ENCODE measurements at places on chromosomes 4 and X.

DNA sequence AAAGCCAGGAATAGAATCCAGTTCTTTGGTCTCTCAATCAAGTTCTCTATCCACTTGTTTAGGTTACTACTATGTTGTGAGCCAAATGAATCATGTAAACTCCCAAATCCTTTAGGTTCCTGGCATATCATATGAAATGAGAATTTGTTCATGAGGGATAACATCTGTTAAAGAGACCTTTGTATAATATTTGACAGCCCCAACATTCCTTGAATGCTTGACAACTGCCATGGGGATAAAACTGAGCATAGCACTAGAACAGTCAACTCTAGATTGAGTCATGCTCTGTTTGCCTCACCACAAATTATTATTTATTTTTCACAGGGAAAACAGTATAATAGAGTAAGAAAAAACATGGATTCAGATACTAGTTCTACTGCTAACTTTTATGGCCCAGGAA lies 93.3 kb downstream of the NAA11 start:
- no peak for DNase-seq

DNA sequence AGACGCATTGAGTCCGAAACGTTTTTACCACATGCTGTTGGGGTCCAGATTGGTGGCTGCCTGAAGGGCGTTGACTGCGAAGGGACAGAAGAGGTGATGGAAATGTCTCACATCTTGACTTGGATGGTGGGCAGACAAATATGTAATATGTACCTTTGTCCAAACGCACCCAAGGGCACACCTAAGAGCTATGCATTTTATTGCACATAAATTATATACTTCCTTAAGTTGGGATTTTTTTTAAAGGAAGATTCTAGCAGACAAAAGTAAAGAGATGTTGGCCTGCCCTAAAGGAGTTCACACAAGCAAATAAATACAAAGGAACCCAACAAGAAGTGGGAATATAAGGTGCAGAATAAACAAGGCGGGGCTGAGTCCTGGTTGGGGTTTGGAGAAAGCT lies 91.1 kb upstream of the TBL1X start:
- no peak for DNase-seq

DNA sequence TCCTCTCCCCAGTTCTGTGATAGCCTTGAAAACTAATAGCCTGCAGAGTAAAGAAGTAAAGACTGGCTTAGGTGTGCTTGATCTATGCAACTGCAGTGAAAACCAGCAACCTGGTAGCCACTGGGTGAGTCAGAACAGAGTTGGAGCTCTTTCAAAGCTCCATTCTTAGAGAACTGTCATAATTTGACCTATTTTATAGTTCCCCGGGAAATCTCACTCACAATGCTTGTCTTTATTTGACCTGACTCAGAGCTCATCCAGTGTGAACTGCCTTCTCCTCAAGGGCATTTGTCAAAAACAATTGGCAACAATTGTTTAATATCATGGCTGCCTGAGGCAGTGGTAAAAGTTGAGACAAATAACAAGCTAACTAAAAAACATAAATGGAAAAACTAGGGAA lies 213.0 kb upstream of the NHS start:
- no peak for DNase-seq

- DNase-seq = no peak
These were observed 43.5 kb downstream of the LHFPL1 start for GRCh38 chrX:112636288-112636687.

DNA sequence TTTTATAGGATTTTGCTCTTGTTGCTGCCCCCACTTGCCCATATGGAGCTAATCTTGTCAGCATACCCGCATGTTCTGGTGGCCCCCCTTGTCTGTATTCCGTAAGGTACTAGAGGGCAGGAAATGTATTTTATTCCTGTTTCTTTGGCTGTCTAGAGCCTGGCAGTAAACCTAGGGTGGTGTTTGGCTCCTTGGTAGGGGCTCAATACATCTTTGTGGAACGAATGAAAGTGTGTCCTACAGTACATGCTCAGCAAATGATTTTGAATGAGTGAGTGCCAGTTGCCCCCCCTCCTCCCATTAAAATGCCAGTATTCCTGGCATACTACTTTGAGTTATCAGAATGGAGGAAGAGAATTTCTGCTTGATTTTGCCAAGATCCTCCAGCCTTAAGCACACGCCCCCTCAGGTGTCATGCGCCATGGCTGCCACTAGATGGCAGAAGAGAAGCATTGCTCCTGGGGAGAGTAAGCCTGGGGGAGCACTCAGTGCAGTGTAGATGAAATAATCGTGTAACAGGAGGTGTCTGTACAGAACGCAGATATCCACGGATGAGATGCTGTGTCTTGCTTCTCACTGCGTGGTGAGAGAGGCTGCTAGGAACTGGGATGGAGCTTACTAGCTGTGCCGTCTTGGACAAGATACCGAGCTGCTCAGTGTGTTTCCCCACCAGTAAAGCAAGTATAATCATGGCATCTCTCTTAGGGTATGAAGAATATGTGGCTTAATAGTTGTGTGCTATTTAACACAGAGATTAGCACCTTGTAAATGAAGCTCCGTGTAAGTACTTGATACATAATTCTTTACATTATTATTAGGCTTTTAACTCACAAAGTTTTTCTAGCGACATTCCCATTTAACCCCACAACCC lies 17.2 kb upstream of the RNF212 start:
- DNase-seq = no peak

DNA sequence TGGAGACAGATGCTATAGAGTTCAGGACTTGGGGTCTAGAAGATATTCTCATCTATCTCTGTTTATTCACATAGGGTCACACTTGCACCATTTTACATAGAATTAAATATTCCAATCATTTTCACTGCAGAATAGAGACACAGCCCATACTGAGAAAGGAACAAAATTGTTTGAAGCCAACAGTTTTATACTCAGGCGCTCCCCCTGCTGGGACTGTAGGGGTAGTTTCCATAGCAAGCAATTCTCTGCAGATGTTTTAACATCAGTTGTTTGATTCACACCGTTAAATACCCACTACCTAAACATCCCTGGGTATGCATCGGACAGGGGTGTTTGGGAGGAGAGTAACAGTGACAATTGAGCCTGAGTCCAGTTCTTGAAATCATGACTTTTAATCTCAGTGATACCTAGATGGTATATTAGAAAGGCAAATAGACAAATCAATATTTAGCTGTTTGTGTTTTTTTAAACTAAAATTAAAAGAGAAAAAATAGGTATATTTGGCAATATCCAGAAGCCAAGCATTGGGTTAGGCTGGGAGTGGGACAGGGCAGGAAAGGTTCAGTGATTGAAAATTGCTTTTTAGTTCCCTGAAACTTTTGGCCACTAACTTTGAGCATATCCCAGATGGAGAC lies 33.8 kb downstream of the LONRF3 start:
- no peak for DNase-seq

DNA sequence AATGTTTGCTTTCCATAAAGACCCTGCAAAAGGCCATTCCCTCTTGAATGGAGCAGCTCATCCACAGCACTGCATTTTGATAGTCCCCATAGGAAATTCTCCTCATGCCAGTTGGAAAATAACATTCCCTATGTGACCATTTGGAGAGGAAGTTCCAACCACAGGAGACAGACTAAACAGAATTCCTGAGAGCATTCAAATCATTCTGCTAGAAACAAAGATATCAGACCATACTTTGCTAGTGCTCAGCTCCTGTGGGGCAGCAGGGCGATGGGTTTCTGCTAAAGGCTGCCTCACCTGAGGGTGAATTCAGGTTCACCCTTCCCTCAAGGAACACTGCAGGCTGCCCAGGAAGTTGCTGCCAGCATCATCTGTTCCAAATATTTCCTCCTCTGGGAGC lies 58.8 kb downstream of the LNX1 start:
- no peak for DNase-seq

- DNase-seq = no peak
These were observed 9.2 kb upstream of the ABLIM2 start for GRCh38 chr4:8167815-8168214.

DNA sequence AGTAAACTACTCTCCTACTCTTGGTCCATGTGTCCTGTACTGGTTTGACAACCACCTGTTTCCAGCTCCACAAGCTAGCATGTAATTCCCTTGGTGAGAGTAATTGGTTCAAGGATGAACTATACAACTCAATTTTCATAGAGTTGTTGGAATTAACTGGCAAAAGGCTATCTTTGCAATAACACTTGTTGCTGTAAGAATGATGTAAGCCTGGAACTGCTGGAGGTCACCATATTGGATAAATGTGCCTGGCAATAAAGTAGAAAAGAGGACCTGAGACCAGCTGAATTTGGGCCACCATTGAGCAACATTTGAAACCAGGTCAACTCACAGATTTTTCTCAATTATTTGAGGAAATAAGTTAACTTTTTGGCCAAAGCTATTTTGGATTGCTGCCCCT lies 175.5 kb downstream of the CAMK2D start:
- DNase-seq = no peak

DNA sequence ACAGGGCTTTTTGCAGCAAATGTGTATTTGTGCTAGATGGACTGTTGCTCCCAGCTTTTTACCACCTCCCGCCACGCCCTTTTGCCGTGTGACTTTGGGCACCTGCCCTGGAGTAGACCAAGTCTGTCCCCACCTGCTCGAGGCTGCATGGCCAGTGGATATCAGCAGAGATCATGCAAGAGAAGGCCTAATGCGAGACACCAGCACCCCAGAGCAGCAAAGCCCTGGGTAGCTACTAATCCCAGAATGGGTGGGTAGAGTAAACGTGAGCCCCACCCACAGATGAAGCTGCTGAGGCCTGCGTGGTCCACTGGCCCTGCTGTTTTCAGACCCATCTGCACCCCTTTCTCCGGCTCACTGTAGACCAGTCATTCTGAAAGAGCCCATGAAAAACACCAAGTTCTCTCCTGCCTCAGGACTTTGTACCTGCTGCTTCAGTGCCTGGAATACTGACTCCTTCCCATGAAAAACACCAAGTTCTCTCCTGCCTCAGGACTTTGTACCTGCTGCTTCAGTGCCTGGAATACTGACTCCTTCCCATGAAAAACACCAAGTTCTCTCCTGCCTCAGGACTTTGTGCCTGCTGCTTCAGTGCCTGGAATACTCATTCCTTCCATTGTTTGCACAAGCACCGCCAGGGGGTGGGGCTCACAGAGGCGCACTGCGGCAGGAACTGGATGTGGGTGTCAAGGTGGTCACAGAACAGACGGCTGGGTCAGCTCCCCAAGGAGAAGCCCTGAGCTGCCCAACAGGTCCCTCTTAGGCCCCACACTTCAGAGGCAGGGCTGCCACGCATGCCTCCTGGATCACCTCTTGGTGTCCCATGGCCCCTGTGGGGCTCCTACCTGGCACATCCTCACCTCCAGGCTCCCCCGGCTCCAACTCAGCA lies 5.1 kb upstream of the TNIP2 start:
- DNase-seq = no peak

DNA sequence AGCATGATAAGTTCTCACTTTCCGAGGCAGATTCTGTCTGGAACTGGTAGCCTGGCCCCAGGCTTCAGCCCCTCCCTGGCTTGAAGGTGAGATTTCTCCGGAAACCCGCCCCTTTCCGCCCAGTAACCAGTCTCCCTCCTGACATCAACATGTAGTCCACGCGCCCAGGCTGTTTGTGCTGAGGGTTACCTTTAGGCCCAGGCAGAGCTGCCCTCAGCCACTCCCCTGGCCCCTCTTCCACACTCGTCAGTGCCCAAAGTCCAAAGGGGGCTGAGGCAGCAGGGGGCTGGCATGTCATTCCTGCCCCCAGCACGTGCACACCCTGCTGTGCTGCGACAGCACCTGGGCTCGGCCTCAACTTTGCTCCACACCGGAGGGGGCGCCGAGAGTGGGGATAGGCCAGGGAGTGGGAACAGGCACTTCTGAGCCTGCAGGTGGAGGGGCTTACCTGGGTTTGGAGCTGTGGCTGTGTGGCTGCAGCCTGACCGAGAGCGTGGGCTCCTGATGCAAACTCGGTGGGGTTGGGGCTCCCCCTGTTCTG lies 69.5 kb upstream of the ANK2 start:
- DNase-seq = no peak

DNA sequence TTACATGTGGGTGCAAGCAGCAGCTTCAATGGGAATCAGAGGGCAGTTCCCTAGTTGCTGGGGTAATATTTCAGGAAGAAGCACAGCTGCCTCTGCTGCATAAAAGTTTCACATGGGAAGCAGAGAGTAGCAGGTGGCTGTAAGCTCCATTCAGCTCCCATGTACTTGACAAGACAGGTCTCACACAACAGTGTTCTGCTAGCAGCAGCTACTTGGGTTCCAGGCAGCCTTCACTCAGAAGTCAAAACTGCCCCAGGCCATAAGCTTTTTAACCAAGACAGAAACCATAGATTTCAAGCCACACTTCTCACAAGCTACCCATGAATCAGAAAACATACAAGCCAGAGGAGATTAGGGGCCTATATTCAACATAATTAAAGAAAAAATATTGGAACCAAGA lies 41.4 kb upstream of the SPIN2A start:
- DNase-seq = no peak

- no peak for DNase-seq
These were observed 45.2 kb upstream of the BCOR start for GRCh38 chrX:40143001-40143400.

DNA sequence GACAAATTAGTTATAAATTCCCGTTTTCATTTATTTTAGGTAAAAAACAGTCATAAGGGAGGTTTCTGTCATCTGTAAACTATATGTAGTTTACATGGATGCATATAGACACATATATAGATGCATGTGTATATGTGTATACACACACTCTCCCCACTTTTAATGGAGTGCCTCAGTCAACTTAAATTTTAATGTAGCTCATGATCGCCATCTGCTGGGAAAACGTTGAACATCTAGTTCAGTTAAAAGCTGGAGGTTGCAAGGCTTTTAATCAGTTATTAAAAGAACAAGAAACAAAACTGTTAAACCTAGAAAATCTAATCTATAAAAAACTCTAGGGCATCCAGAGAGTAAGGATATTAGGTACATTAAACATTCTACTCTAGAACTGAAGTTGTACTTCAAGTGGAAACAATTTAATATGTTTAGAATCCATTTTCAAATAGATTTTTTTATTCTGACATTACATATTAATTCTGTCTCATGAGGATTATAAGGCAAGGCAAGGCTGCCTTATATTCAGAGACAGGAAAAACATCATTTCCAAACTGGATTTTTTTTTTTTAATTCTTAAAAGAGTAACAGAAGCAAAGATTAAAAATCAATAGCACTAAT lies 122.6 kb downstream of the SHISA3 start:
- DNase-seq = peak; percentile 36

DNA sequence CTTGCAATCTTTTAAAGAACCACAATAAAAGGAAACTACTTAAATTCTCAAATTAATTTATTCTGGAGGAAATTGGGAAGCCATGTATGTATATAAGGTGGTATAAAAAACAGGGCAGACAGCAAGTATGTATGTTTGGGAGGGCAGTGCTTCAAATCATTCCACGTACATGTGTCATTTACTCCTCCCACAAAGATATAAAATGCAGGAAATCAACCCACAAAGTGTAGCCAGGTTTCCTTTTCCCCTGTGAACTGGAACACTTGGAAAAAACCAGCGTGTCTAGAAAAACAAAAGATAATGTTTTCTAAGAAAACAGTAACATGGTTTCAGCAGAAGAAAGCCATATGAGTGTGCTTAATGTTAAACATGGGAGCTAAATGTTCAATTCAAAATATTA lies 156.7 kb upstream of the FAM47A start:
- no peak for DNase-seq

DNA sequence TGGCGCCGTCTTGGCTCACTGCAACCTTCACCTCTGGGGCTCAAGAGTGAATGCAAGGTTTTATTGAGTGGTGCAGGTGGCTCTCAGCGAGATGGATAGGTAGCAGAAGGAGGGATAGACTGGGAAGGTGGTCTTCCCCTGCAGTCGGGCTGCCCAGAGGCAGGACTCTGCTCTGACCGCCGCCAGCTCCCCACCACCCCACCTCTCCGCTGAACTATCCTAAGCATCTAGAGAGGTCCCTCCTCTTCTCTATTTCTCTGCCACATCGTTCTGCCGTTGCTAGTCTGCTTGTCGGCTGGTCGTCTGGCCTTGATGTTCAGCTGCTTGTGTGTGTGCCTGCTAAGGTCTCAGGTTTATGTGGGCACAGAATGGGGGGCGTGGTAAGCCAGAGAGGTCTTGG lies 54.5 kb upstream of the UGT2B15 start:
- no peak for DNase-seq
